ENCODE measurements at places on chromosomes 16 and 17. TPM values are rescaled to one million over a fixed set of nuclear protein-coding genes. Genes with fewer than 3 reads are reported as not detected.

- H3K4me1 ChIP-seq = peaks cover 12% of the 10 kb centered on the region
- H3K27me3 ChIP-seq = peaks cover 3% of the 10 kb centered on the region
- no peaks in the 10 kb centered on the region for H3K36me3 ChIP-seq
- no peak for DNase-seq
- H3K4me3 ChIP-seq = no peak overlapping the region
- H3K27ac ChIP-seq = no peak overlapping the region
Observed at GRCh38 chr16:31484491-31485171, 1.7 kb downstream of the SLC5A2 start.

GRCh38 chr17:78340183-78340955 lies 19.5 kb downstream of the SOCS3 start:
- H3K4me3 ChIP-seq = no peak overlapping the region
- peaks cover 12% of the 10 kb centered on the region for H3K4me1 ChIP-seq
- no peak for DNase-seq
- no peak overlapping the region for H3K27ac ChIP-seq
- no peaks in the 10 kb centered on the region for H3K36me3 ChIP-seq

- no peaks in the 10 kb centered on the region for H3K27me3 ChIP-seq
- no peak overlapping the region for H3K4me3 ChIP-seq
- no peak overlapping the region for H3K27ac ChIP-seq
- DNase-seq = no peak
- H3K36me3 ChIP-seq = no peaks in the 10 kb centered on the region
- no peaks in the 10 kb centered on the region for H3K4me1 ChIP-seq
Observed at GRCh38 chr17:31605761-31606160, 214.3 kb downstream of the RAB11FIP4 start.

- H3K36me3 ChIP-seq = peaks cover 4% of the 10 kb centered on the region
- H3K4me3 ChIP-seq = no peak overlapping the region
- no peak for DNase-seq
- no peaks in the 10 kb centered on the region for H3K27me3 ChIP-seq
- no peaks in the 10 kb centered on the region for H3K4me1 ChIP-seq
Observed at GRCh38 chr17:19857640-19858039, 10.1 kb downstream of the ULK2 start.

DNA sequence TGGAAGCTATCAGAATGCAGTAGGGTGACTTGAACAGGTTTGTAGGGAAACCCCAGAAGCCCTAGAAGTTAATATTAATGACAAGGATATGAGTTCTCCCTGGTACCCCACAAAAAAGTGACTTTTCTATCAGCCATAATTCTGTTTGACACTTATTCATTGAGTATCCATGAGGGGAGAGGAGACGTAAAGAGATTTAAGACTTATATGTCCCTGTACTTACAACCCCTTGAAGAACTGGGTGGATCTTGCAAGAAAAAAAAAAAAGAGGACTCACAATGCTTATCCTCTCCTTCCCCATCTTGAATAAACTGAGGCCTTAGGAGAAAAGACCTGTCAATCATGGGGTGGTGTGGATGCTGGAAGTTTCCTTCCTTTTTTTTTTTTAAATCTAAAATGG lies 203.5 kb downstream of the CBLN1 start:
- H3K4me1 ChIP-seq = no peaks in the 10 kb centered on the region
- DNase-seq = no peak
- H3K27me3 ChIP-seq = no peaks in the 10 kb centered on the region
- H3K27ac ChIP-seq = no peak overlapping the region
- no peak overlapping the region for H3K4me3 ChIP-seq

- no peak for DNase-seq
- no peaks in the 10 kb centered on the region for H3K27me3 ChIP-seq
- H3K4me1 ChIP-seq = peaks cover 4% of the 10 kb centered on the region
- no peaks in the 10 kb centered on the region for H3K36me3 ChIP-seq
- no peak overlapping the region for H3K27ac ChIP-seq
Observed at GRCh38 chr17:72862276-72862999, 230.1 kb downstream of the SLC39A11 start.

DNA sequence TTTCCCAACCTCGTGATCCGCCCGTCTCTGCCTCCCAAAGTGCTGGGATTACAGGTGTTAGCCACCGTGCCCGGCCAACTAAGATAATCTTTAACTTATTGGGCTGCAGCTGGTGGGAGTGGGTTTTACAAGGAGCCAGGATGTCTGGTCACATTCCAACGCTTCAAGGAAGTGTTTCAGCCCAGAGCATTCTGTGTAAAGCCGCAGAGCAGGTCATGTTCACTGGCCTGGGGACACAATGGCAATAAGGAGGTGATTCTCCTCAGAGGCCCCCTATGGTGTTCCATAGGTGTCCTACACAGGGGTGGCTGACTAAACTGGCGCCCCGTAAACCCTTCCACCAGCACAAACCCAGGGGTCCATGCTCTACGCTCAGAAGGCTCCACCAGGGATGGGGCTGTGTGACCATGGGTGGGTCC lies 1.2 kb downstream of the QPRT start:
- no peaks in the 10 kb centered on the region for H3K27me3 ChIP-seq
- H3K27ac ChIP-seq = no peak overlapping the region
- DNase-seq = no peak
- no peaks in the 10 kb centered on the region for H3K36me3 ChIP-seq

DNA sequence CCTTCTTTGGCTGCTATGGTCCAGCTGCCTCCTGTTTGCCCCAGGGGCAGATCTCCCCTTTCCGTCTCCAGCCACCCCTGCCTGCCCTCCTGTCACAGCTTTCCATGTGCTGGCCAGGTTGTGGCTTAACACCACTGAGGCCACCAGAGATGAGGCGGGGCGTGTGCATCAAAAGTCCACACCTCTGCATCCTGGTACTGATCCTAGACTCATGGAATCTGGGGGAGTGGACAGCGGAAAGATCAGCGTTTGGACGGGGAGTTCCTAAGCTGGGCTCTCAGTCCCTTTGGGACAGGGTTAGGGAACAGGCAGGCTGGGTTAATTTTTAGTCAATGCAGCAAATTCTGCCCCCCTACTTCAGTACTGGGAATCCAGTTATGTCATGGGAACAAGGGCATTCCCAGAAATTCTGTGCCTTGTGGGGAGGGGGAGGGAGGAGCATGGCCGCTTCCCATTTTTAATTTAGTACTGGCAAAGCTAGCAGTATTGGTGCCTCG lies 3.9 kb downstream of the IGFBP4 start:
- DNase-seq = no peak
- no peak overlapping the region for H3K4me3 ChIP-seq
- H3K27me3 ChIP-seq = no peaks in the 10 kb centered on the region
- H3K36me3 ChIP-seq = no peaks in the 10 kb centered on the region

GRCh38 chr16:3661311-3661710 lies 6.8 kb downstream of the DNASE1 start:
- H3K27ac ChIP-seq = no peak overlapping the region
- H3K36me3 ChIP-seq = peaks cover 93% of the 10 kb centered on the region
- H3K27me3 ChIP-seq = no peaks in the 10 kb centered on the region
- no peak for DNase-seq
- no peaks in the 10 kb centered on the region for H3K4me1 ChIP-seq

- no peak for DNase-seq
- no peaks in the 10 kb centered on the region for H3K27me3 ChIP-seq
- peaks cover 9% of the 10 kb centered on the region for H3K4me1 ChIP-seq
- H3K36me3 ChIP-seq = no peaks in the 10 kb centered on the region
- H3K27ac ChIP-seq = no peak overlapping the region
- H3K4me3 ChIP-seq = no peak overlapping the region
Observed at GRCh38 chr17:55584861-55585260, 73.6 kb upstream of the SMIM36 start.

- DNase-seq = no peak
- no peak overlapping the region for H3K4me3 ChIP-seq
- H3K4me1 ChIP-seq = no peaks in the 10 kb centered on the region
- no peak overlapping the region for H3K27ac ChIP-seq
- no peaks in the 10 kb centered on the region for H3K27me3 ChIP-seq
Observed at GRCh38 chr16:17277981-17278381, 192.8 kb downstream of the XYLT1 start.

DNA sequence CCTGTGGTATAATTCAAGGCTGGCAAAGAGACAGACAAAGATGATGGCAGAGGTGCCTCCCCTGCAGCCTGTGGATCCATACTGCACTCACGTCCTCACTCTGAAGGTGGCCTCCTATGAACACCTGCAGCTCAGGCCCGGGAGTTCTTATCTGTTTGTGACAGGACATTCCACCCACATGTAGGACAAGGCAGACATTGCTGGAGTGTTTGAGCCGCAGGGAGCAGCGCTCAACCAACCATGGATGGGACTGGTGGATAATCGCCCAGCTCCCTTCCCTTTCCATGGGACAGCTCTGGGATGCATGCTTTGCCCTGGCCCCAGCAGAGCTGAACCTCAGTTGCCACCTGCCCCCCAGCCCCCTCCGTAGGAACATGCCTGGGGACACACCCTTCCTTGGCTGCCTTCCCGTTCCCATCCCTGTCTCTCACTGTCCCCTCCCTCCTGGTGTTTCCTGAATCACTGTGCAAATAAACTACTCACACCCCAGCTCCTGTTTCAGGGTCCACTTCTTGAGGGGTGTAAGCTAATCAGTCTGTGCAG lies 22.2 kb downstream of the ITPRIPL2 start:
- H3K27me3 ChIP-seq = no peaks in the 10 kb centered on the region
- peak overlapping the region; percentile 64 for H3K27ac ChIP-seq
- H3K4me3 ChIP-seq = no peak overlapping the region
- H3K4me1 ChIP-seq = peaks cover 78% of the 10 kb centered on the region

GRCh38 chr17:51818777-51819176 lies 339.7 kb downstream of the CA10 start:
- DNase-seq = no peak
- H3K4me3 ChIP-seq = no peak overlapping the region
- H3K36me3 ChIP-seq = no peaks in the 10 kb centered on the region
- no peak overlapping the region for H3K27ac ChIP-seq
- no peaks in the 10 kb centered on the region for H3K27me3 ChIP-seq
- no peaks in the 10 kb centered on the region for H3K4me1 ChIP-seq

GRCh38 chr17:40301315-40301714 lies 7.7 kb upstream of the RARA start:
- no peaks in the 10 kb centered on the region for H3K27me3 ChIP-seq
- H3K27ac ChIP-seq = no peak overlapping the region
- no peak overlapping the region for H3K4me3 ChIP-seq
- peaks cover 33% of the 10 kb centered on the region for H3K36me3 ChIP-seq
- no peak for DNase-seq
- peaks cover 18% of the 10 kb centered on the region for H3K4me1 ChIP-seq

DNA sequence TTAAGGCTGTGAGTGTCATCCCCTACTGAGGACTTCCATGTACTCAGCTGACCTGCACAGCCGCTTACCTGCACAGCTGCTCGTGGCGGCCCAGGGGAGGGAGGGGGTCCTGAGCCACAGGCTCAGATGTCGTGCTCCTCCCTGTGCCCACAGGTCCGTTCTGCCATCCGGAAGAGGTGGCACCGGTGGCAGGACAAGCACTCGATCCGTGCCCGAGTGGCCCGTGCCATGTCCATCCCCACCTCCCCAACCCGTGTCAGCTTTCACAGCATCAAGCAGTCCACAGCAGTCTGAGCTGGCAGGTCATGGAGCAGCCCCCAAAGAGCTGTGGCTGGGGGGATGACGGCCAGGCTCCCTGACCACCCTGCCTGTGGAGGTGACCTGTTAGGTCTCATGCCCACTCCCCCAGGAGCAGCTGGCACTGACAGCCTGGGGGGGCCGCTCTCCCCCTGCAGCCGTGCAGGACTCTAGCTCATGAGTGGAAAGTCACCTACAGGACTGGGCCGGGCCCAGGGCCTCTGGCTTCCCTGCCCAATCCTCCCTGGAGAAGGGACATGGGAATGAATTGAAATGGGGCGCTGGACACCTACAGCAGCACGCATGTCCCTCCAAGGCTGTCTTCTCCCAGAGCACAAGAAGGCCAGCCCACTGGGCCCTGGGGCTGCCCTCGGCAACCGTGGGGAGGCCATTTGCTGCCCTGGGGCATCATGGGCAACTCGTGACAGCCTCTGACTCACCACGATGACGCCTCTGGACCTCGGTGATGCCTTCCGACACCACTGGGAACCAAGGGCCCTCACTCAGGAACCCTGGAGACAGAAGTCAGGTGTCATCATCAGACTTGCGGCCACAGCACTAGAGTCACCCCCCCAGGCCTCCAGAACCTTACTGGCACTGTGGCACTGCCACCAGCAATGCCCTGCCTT lies 9.9 kb upstream of the SPPL2C start:
- H3K4me1 ChIP-seq = no peaks in the 10 kb centered on the region
- no peak for DNase-seq
- no peak overlapping the region for H3K4me3 ChIP-seq
- no peak overlapping the region for H3K27ac ChIP-seq

DNA sequence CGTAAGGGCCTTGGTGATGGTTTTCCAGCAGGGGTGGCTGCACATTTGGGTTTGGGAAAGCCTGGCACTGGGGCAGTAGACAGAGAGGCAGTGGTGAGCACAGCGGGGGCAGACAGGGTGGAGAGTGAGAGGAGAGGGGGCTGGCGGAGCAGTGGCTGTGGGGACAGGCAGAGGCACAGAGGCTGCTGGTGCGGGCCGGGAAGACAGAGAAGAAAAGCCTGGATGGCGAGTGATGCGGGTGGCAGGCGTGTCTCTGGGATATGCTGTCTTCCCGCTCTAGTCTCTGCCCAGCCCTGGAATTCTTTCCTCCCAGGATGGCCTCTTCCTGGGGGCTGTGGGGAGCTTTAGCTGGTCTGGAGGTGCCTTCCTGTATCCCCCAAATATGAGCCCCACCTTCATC lies 16.9 kb downstream of the ITGAD start:
- DNase-seq = no peak
- no peaks in the 10 kb centered on the region for H3K27me3 ChIP-seq
- H3K36me3 ChIP-seq = no peaks in the 10 kb centered on the region
- no peak overlapping the region for H3K27ac ChIP-seq
- no peaks in the 10 kb centered on the region for H3K4me1 ChIP-seq
- H3K4me3 ChIP-seq = no peak overlapping the region

- H3K27ac ChIP-seq = no peak overlapping the region
- H3K4me3 ChIP-seq = no peak overlapping the region
- no peak for DNase-seq
- no peaks in the 10 kb centered on the region for H3K27me3 ChIP-seq
Observed at GRCh38 chr16:12323007-12323758, 346.6 kb downstream of the SNX29 start.

DNA sequence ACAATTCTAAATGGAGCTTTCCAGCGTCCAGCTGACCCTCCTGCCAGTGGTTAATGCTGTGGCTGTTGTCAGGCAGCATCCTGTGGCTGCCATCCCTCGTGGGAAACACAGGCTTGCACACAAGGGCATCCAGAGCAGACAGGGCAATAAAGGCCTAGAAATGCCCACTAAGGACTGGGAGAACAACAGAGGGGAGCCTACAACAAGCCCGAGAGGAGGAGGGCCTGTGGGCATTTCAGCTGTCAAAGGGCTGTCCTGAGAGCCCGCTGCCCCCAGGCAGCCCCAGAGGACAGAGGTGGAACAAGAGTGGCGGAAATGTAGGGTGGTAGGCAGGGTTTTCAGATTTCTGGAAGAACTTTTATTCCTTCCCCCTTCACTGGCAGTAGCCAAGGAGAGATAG lies 81.1 kb downstream of the TNRC6C start:
- H3K36me3 ChIP-seq = peaks cover 5% of the 10 kb centered on the region
- no peak overlapping the region for H3K27ac ChIP-seq
- peaks cover 21% of the 10 kb centered on the region for H3K4me1 ChIP-seq
- no peaks in the 10 kb centered on the region for H3K27me3 ChIP-seq
- H3K4me3 ChIP-seq = no peak overlapping the region

The PRCD gene
- not detected for total RNA-seq

The GSG1L gene
- total RNA-seq = not detected

The FLYWCH1 gene
- total RNA-seq = 47.0 TPM

The THUMPD1 gene
- total RNA-seq = 26.6 TPM

The HOXB7 gene
- 37.9 TPM for total RNA-seq

The MT1E gene
- 50.6 TPM for total RNA-seq

The MT3 gene
- not detected for total RNA-seq

The NACA2 gene
- not detected for total RNA-seq

The KRT32 gene
- total RNA-seq = not detected

The ESRP2 gene
- total RNA-seq = 0.35 TPM

The CBFB gene
- total RNA-seq = 185 TPM

The CPHXL2 gene
- total RNA-seq = not detected

The LRRC36 gene
- total RNA-seq = not detected
